ENCODE measurements at places on chromosomes 3 and 15.

DNA sequence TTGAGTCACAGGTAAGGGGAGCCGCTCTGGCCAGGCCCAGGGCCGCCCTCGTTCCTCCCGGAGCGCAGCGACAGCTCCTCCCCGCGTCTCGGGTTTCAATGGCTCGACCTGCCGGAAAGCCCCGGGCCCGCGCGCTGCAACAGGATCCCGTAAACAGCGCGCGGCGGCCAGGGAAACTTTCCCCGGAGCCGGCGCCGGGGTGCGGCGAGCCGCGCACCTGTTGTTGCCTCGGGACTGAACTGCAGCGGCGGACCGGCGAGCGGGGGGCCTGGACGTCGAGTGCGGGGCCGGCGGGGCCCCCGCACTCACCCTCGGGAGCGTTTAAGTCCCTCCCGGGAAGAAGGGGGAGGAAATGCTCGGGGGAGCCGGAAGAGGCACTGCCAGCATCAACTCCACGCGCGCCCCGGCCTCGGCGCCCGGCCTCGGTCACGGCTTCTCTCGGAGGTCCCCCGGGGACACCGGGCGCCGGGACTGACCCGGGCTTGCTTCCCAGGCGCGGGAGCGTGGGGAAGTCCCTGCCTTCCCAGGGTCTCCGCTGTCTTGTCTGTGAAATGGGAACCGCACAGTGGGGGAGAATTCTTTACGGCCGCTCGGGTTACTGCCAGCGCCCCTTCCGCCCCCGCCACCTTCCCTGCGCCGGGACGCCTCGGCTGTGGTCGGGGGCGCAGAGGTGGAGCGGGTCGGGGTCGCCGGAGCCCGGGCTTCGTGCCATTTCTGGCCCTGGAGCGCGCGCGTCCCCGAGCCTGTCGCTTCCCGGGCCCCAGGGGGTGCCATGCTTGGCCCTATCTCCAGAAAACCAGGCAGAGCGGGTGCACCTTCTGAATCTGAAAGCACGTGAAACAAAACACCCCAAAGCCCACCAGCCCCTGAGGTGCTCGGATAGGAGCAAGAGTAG, 7.5 kb upstream of the PGPEP1L start:
- no peak for DNase-seq

GRCh38 chr15:35705884-35706585, 160.1 kb upstream of the DPH6 start:
- no peak for DNase-seq

DNA sequence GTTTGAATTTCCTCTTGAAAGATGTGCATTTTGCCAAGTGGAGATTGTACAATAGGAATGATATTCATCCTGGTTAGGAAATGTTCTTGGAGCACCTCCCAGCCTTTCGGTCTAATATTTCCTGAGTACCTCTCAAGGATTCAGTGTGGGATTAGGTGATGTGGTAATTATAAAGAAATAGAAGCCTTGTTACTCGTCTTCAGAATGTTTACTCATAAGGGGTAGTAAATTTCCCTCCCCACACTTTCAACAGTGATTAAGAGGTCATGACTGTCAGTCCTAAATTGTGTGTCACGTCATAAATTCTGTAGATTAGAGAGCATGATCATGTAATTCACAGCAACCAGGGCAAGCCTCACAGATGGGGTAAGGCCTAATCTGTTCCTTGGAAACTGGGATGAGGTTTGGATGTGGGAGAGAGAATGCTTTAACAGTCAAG, 633.1 kb upstream of the TBL1XR1 start:
- DNase-seq, result no peak

DNA sequence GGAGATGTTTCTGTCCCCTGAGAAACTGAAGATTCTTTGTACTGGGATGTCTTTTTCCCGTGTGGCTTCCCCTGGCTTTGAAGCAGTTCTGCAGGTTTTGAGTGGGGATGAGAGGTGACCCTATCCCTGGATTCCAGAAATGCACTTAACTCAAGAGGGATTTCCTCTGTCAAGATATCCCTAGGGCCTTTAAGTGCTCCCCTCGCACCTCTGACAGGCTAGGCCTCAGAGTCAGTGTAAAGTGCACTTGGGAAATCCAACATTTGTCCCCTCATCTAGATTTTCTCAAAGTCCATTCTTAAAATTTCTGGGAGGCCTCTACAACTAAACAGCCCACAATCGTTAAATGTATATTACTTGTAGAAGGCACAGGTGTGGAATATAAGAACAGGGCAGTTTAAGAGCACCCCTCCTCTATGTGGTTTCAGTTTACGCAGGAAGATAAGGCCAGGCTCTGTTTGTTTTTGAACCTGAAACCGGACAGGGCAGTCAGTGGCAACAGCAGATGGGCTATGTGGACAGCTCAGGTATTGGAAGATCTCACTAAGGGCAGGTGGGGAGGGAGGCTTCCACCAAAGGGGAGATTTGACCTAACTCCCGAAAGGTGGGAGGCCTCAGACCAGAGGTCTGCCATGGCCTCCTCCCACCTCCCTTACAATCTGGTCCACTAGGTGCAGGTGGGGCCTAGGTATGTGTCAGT, 4.8 kb downstream of the C3orf52 start:
- DNase-seq, result no peak

- DNase-seq, result no peak
Observed at GRCh38 chr15:55319537-55320237, 665 bp downstream of the PIGB start.

DNA sequence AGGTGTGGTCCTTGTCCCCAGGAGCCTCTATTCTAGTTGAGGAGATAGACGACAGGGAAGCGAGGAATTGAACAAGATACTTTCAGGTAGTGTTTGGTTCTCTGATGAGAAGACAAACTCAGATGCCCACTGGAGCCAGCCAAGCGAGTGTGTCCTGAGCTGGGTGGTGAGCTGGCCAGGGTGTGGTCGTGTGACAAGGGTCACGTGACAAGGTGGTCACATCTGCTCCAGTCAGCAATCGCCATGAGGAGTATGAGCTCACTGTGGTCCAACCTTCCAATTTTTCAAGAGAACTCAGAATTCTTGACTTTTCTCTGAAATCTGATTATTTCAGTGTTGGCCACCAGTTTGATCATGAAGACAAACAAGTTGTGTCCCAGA, 39.5 kb downstream of the SLC6A6 start:
- no peak for DNase-seq

DNA sequence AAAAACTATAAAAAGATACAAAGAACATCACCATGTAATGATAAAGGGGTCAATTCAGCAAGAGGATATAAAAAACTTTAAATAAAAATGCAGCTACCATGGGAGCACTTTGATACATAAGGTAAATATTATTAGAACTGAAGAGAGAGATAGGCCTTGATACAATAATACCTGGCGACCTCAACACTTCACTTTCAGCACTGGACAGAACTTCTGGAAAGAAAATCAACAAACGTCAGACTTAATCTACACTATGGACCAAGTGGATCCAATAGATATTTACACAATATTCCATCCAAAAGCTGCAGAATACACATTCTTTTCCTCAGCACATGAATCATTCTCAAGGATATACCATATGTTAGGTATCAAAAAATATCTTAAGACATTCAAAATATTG, 42.0 kb downstream of the WDR49 start:
- no peak for DNase-seq

GRCh38 chr3:54550221-54550977, 377.5 kb downstream of the LRTM1 start:
- DNase-seq, result no peak

GRCh38 chr15:42955518-42955917, 34.9 kb upstream of the TTBK2 start:
- no peak for DNase-seq

GRCh38 chr3:141334627-141335250, 33.6 kb upstream of the ZBTB38 start:
- no peak for DNase-seq

DNA sequence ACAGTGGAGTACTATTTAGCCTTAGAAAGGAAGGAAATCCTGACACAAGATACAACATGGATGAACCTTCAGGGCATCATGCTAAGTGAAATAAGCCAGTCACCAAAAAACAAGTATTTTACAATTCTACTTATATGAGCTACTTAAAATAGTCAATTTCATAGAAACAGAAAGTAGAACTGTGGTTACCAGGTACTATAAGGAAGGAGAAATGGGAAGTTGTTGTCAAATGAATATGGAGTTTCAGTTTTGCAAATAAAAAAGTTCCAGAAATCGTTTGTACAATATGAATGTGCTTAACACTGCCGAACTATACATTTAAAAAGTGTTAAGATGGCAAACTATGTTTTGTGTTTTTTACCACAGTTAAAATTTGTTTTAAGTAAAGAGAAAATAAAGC, 26.8 kb downstream of the TRANK1 start:
- no peak for DNase-seq

- DNase-seq, result no peak
Observed at GRCh38 chr3:143484846-143485512, 363.3 kb downstream of the SLC9A9 start.

- no peak for DNase-seq
Observed at GRCh38 chr3:31185062-31185357, 290.5 kb upstream of the GADL1 start.
